ENCODE measurements at places on chromosomes 11 and 22. TPM values are rescaled to one million over a fixed set of nuclear protein-coding genes. Genes with fewer than 3 reads are reported as not detected.

DNA sequence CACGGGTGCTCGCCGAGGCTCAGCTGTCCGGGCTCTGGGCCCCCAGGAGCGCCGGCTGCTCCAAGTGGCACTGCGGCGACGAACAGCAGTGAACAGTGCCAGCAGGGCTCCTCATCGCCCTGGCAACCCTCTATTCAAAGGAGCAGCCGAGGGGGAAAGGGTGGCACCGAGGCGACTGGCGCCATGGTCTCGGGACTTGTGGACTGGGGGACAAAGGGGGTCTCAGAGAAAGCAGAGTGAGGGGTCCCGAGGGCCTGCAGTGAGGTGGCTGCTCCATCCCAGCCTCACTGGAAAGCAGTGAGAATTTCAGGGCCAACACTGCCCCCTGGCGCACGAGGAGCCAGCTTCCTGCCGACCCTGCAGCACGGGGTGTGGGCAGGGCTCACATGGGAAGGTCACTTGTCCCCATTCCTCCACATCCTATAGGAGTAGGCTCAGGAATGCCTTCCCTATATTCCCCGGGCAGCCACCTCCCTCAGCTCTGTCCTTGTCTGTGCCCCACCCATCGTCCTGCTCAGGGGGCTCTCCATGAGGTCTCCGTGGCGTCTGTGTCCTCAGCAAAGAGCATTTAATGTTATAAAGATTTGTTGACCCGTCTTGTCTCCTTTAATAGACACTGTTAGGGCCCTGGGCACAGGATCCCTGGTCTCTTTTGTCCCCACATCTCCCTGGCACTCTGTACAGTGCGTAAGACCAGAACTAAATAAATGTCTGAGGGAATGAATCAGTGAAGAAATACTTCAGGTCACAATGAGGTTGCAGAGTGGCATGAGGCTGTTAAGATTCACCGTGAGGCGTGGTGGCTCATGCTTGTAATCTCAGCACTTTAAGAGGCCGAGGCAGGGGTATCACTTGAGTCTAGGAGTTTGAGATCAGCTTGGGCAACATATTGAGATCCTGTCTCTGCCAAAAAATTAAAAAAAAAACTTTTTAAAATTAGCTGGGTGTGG lies 26.4 kb downstream of the LRFN4 start:
- ATAC-seq, result peak; percentile 69

Gene SAA4
- 0.64 TPM for total RNA-seq

DNA sequence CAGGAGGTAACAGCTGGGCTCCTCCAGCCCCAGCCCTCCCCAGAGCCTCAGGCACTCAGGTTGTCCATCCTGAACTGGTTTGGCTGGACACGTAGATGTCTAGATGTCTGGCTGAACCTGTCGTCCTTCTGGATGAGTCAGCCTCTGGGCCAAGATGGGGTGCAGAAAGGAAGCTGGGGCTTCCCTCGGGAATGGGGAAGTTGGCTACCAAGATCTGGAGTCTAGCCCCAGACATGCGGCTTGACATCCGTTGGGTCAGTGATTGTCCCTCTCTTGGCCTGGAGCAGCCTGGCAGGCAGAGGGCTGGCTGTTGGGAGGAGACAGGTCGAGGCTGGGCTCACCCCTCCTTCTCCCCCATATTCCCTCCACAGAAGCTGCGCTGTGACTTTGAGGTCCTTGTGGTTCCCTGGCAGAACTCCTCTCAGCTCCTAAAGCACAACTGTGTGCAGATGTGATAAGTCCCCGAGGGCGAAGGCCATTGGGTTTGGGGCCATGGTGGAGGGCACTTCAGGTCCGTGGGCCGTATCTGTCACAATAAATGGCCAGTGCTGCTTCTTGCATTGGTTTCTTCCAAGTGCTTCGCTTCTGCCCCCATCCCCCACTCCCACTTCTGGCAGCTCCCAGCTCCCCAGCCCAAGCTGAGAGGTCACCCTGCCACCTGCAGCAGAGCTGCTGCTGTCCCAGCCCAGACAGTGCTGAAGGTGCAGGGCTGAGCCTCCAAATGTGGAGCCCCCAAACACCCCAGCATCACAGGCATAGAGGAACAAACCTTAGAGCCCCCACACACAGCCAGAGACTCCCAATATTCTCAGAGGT lies 1.3 kb downstream of the CST6 start:
- peak; percentile 69 for ATAC-seq

- ATAC-seq, result no peak
Measured at GRCh38 chr22:45438336-45438735, 24.8 kb downstream of the RIBC2 start.
